Lung (tissue), 17 donors: ENCODE measurements at places on chromosomes 4 and X. TPM values are rescaled to one million over a fixed set of nuclear protein-coding genes. Genes with fewer than 3 reads are reported as not detected.

SSX2B gene
- not detected for total RNA-seq

DNA sequence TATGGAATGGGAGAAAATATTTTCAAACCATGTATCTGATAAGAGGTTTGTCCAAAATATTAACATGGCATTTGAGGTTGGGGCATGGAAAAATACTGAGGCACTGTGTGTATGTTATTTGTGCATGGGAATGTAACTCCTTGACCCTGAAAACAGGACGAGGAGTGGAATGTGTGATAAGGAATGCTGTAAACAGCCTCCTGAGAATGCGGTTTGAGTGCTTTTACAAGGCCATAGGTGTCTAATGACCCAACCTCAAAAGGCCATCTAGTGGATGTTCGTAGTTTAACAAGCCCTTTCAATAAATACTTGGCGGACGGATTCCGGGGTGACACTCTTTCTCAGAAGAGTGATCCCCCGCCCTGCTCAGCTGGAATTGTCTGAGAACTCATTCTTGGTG is 162.9 kb upstream of the USP9X start:
- H3K4me1 ChIP-seq = no peaks in the 10 kb centered on the region
- peaks cover 3% of the 10 kb centered on the region for H3K27me3 ChIP-seq
- no peaks in the 10 kb centered on the region for H3K36me3 ChIP-seq
- no peak overlapping the region for H3K27ac ChIP-seq
- no peak for DNase-seq

- no peak overlapping the region for H3K4me3 ChIP-seq
- no peaks in the 10 kb centered on the region for H3K36me3 ChIP-seq
- no peak overlapping the region for H3K27ac ChIP-seq
- no peaks in the 10 kb centered on the region for H3K27me3 ChIP-seq
- DNase-seq = no peak
Observed at GRCh38 chrX:28329156-28329555, 258.1 kb upstream of the IL1RAPL1 start.

CXCL3 gene
- total RNA-seq = 37.0 TPM
